ENCODE measurements at places on chromosomes 1 and 21. TPM values are rescaled to one million over a fixed set of nuclear protein-coding genes. Genes with fewer than 3 reads are reported as not detected.

- peaks cover 37% of the 10 kb centered on the region for H3K4me1 ChIP-seq
- H3K36me3 ChIP-seq: no peaks in the 10 kb centered on the region
- H3K27me3 ChIP-seq: no peaks in the 10 kb centered on the region
Observed at GRCh38 chr1:10507111-10507879, 32.5 kb downstream of the PEX14 start.

- H3K27me3 ChIP-seq: no peaks in the 10 kb centered on the region
- peaks cover 25% of the 10 kb centered on the region for H3K36me3 ChIP-seq
- H3K4me3 ChIP-seq: no peak overlapping the region
- no peak overlapping the region for H3K27ac ChIP-seq
- no peak for DNase-seq
Observed at GRCh38 chr1:22077728-22078127, 25.2 kb downstream of the CDC42 start.

GRCh38 chr1:229459815-229460214, 25.9 kb upstream of the ACTA1 start:
- H3K36me3 ChIP-seq: peaks cover 64% of the 10 kb centered on the region
- DNase-seq: no peak
- no peak overlapping the region for H3K4me3 ChIP-seq
- no peak overlapping the region for H3K27ac ChIP-seq
- no peaks in the 10 kb centered on the region for H3K4me1 ChIP-seq

Gene SPRR1A
- total RNA-seq: not detected

Gene RGS7
- 1.2 TPM for total RNA-seq

GRCh38 chr1:116166011-116166571, 54.9 kb downstream of the MAB21L3 start:
- H3K4me3 ChIP-seq: no peak overlapping the region
- H3K36me3 ChIP-seq: no peaks in the 10 kb centered on the region
- H3K4me1 ChIP-seq: peaks cover 24% of the 10 kb centered on the region
- H3K27ac ChIP-seq: no peak overlapping the region
